ENCODE measurements at places on chromosomes 12 and 14.

DNA sequence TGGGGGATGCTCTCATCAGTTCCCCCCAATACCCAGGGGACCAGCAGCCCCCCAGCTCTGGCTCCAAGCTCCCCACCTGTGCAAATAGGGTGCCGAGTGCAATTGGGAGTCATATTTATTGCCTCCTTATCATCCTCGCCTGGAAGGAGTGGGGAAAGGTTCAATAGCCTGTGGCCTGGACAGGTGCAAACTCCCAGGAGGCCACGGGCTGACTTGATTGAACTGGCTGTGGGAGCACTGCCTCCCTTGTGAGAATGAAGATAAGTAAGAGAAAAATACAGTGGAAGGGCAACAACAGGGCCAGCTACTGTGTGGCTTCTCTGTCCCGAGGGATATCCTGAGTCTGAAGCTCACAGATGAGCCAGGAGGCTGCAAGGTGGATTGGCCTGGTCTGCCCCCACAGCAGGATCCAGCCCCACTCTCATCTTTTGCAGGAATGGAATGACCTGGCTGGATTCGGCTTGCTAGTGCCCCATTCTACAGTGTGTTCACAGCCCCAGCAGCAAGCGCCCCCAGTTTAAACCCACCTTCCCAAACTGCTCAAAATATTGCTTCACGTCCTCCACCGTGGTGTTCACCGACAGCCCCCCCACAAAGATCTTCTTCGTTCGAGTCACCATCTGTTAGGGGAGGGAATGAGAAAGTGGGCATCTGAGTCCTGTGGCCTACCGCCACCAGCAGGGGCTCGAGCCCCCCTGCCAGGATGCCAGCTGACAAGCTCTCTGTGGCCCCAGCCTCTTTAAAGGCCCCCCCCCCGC is 6.3 kb downstream of the MSI1 start:
- DNase-seq, result no peak

- peak; percentile 70 for DNase-seq
These were observed 28.4 kb downstream of the SLC7A8 start for GRCh38 chr14:23154964-23155587.

- DNase-seq, result no peak
These were observed 238.1 kb downstream of the SLC2A13 start for GRCh38 chr12:39867631-39868327.

- DNase-seq, result no peak
These were observed 13.3 kb upstream of the GRIP1 start for GRCh38 chr12:66692170-66692569.

GRCh38 chr14:86038387-86039042 is 508.6 kb downstream of the FLRT2 start:
- DNase-seq, result peak; percentile 20

DNA sequence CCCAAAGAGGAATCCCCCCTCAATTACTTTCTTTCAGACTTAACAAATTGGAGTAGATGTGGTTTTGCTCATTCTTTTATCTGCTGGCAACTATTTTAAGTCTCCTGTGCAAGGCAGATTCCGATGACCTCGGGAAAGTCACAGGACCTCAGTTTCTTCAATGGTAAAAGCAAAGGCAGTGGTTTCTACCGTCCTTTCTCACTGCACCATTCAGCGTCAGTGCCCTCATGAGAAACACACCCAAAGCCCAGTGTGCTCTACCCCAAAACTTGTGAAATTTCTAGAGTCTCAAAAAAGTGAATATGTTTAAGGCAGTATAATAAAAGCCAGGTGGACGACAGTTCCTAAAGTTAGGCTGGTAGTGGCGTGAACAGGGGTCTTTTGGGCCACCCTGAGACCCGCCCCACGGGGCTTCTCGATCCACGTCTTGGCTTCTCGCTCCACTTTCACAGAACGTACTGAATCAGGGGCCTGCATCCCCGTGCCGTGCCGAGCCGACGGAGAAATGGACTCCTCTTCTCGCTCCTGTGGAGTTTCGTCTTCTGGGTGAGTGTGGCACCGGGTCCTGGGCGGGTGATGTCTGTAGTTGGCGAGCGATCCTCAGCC is 1.3 kb upstream of the ARHGAP5 start:
- DNase-seq, result no peak

DNA sequence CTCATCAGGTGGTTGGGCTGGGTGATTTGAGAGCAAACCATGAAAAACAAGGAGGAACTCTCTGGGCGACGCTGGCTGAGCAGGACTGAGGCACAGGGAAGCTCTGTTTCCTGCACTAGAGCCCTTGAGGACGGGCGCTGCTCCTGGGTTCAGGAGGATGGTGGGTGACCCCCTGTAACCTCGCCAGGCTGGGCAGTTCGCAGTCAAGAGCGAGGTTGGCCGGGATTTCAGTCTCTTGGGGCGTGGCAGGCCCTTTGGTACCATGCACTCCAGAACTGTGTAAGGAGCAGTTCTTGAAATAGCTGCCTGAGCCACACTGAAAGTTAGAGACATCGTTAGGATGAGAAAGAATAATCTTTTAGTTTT is 202.2 kb downstream of the TSPAN9 start:
- DNase-seq, result no peak

GRCh38 chr12:110074089-110074488 is 25.8 kb upstream of the C12orf76 start:
- no peak for DNase-seq

DNA sequence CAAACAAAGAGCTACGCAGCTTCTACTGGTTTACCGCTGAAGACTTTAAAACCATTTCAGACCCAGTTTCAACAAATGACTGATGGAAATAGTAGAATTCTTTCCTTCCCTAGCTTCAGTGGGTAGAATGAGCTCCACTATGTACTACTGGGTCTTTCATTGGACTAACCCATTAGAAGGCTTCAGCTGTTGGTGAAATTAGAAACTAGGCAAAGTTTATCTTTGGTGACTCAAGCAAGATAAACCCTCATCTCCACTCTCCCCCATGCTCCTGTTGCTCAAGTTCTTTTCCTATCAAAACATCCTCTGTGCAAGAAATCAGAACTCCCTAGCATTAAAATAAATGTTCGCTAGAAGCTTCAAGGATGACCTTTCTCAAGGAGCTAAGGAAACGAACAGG is 159.2 kb downstream of the PAWR start:
- DNase-seq, result no peak

DNA sequence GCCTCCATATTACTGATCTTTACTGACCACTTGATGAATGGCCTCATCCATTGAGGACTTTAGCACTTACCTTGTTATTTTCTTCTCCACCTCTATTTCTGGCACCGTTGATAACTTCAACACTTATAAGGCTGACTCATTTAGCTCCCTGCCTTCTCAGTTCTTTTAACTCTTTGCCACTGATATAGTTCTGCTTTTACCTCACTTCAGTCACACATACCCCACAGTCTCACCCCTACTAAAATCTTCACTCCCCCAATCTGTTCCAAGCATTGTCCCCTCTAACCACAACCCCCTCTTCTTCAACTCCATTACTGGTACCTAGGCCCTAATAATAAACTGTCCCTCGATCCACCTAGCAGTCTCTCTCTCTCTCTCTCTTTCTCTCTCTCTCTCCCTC is 141.0 kb downstream of the PAH start:
- DNase-seq, result no peak

GRCh38 chr14:49659526-49660455 is 24.7 kb upstream of the DNAAF2 start:
- no peak for DNase-seq

GRCh38 chr14:80212023-80212397 is 706 bp upstream of the DIO2 start:
- DNase-seq, result no peak
